ENCODE measurements at places on chromosomes 13 and 19.

DNA sequence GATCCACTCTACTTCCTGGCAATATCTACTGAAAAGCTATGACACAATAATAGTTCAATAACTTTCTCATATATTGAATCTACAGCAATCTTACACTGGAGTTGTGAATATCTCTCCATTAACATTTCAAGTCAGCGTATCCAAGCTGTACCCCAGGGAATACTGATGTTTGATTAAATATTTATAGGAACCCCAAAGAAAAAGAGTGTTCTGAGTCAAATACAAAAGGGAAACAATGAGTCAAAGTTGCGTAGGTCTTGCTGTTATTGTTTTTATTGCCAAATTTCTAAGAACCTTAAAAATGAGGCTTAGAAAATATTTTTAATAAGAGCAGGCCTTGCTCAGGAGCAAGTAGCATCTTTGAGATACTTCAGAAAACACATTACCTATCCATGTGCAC lies 415.5 kb downstream of the FGF14 start:
- no peak for DNase-seq

GRCh38 chr19:10452726-10453618 lies 32.6 kb downstream of the PDE4A start:
- DNase-seq = no peak

DNA sequence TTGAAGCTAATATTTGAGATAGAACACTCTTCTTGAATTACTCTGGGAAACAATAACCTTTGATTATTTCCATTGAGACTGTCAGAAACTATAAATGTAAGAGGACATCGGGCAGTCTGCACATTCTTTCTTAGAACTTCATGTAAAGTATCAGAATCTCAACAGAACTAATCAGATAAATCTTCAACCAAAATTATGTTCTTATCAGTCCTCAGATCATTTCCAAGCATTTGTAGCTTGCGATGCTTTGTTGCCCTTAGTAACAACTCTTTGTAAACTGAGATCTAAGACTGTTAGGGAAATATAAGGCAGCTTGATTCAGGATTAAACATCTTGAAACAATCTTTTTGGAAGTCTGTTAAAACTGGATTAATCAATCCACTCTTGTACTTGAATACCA lies 70.3 kb downstream of the FNDC3A start:
- no peak for DNase-seq

GRCh38 chr19:48907671-48908070 lies 7.6 kb downstream of the NUCB1 start:
- DNase-seq = no peak

Data from GM19239 (cell line).